Amygdala (tissue), 56 donors: ENCODE measurements at places on chromosomes 1 and 21.

DNA sequence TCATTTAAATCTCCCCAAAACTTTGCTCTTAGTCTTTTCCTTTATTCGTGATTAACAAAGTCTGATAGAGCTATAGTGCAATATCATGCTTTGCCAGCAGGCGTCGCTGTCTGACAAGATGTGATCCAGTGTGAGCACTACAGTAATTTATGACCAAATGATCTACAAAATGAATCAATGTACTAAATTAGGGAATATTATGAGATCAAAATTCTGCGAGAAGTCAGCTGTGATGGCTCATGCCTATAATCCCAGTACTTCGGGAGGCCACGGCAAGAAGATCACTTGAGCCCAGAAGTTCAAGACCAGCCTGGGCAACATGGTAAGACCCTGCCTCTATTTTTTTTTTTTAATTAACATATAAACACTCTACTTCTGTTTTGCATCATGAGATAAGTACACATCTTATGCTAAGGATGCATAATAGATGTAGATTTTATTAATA lies 3.6 kb upstream of the SPSB1 start:
- no peak for DNase-seq

DNA sequence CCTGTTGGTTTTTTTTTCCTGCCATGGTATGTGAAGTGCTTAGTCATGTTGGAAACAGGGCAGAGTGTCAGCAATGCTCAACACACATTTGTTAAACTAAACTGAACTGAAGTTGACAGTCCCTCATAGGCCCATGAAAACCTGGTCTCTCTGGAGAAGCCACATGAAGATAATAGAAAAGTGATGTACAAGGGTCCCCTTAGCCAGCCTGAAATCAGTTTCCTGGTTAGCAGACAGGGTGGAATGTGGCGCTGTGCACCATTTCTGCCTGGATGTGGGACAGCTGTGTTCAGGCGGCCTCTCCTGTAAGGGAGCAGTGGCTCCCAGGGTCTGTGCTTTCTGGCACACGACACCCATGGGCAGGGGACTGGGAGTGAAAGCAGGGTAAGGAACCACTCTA lies 9.9 kb upstream of the CHI3L1 start:
- DNase-seq = no peak

GRCh38 chr1:240824238-240824637 lies 212.3 kb upstream of the GREM2 start:
- no peak for DNase-seq

DNA sequence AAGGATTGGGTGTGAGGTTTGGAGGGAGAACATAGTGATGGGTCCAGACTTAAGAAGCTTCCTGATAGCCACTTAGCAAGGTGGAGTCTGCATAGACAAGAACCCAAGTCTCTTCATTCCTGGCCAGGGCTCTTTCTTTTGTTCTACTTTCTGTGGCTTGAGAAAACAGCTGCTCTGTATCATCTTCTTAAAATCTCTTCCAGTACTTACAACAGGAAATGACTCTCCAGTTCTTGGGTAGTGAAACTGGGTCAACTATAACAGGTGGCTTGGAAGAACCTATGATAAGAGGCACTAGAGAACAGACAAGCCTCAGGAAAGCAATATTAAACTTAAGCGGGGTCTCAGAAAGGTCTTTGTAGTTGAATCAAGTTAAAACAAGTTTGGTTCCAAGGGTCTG lies 148.1 kb upstream of the USP24 start:
- no peak for DNase-seq

DNA sequence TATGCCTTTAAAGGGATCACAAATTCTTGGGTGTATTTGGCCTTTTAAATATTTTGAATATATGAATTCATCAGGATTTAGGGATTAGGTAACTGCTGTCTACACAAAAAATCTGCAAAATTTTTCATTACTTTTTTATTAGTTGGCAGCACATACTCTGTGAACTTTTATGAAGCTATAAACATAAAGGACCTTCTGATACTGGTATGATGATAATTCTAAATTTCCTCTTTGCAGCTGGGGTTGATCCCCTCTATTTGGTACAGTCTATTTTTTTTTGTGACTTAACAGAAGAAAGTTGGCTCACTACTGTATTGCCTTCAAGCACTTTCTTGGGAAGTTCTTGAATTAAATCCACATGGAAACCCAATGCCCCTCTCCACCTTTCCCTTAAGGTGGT lies 416.1 kb downstream of the LMO4 start:
- no peak for DNase-seq
